Sciatic nerve (tissue), 2 donors: ENCODE measurements at places on chromosomes 11 and 22. TPM values are rescaled to one million over a fixed set of nuclear protein-coding genes. Genes with fewer than 3 reads are reported as not detected.

GRCh38 chr11:43072096-43072495, 239.7 kb upstream of the API5 start:
- DNase-seq, result no peak

DNA sequence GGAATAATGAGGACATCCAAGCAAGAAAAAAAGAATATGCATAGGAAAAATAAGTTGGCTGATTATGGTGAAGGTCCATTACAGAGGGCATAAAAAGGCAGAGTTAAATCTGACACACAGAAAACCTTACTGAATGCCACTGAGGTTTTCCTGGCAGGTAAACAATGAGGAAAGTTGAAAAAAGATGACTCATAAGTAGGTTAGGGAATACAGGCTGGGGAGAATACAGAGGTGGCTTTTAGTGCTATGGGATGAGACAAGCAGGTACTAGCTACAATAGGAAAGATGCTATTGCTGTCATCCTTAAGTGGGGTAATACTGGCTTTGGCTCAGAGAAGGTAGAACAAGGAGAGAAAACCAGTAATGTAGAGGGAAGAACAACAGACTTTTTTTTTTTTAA, 44.7 kb downstream of the CSTF3 start:
- no peak for DNase-seq

The RASD2 gene
- total RNA-seq, result 0.45 TPM

DNA sequence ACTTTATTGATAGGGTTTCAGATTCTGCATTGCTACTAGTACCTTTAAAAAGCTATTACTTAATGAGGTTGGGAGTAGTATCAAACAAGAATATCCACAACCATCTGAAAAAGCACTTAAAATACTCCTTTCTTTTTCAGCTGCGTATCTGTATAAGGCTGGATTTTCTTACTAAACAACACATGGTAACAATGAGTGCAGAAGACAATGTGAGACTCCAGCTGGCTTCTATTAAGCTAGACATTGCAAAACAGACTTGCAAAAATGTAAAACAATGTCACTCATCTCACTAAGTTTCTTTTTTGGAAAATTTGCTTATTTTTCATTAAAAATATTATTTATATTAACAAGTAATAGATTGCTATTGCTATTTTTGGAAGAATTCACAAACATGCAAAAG, 132.6 kb downstream of the WNT11 start:
- DNase-seq, result no peak

The CHRM4 gene
- not detected for total RNA-seq

The ZP1 gene
- 0.85 TPM for total RNA-seq
